K562 (cell line): ENCODE measurements at places on chromosomes 1 and 21.

GRCh38 chr1:98964198-98964597, 40.5 kb downstream of the PLPPR5 start:
- H3K27me3 ChIP-seq, result no peaks in the 10 kb centered on the region
- H3K4me3 ChIP-seq, result no peak overlapping the region
- no peak for DNase-seq
- no peak overlapping the region for H3K27ac ChIP-seq
- no peaks in the 10 kb centered on the region for H3K4me1 ChIP-seq
- H3K36me3 ChIP-seq, result no peaks in the 10 kb centered on the region

GRCh38 chr1:118158924-118159323, 26.1 kb downstream of the SPAG17 start:
- no peak for DNase-seq
- no peaks in the 10 kb centered on the region; the same call in 2 of the 3 replicates for H3K4me1 ChIP-seq
- no peaks in the 10 kb centered on the region for H3K27me3 ChIP-seq
- no peak overlapping the region for H3K4me3 ChIP-seq
- no peak overlapping the region for H3K27ac ChIP-seq

GRCh38 chr1:156806512-156807440, 9.9 kb downstream of the SH2D2A start:
- H3K27ac ChIP-seq, result no peak overlapping the region
- no peak overlapping the region for H3K4me3 ChIP-seq
- H3K27me3 ChIP-seq, result no peaks in the 10 kb centered on the region
- H3K4me1 ChIP-seq, result peaks cover 14% of the 10 kb centered on the region
- no peak for DNase-seq

GRCh38 chr1:226519716-226520598, 28.6 kb upstream of the STUM start:
- no peak for DNase-seq
- no peaks in the 10 kb centered on the region for H3K4me1 ChIP-seq

DNA sequence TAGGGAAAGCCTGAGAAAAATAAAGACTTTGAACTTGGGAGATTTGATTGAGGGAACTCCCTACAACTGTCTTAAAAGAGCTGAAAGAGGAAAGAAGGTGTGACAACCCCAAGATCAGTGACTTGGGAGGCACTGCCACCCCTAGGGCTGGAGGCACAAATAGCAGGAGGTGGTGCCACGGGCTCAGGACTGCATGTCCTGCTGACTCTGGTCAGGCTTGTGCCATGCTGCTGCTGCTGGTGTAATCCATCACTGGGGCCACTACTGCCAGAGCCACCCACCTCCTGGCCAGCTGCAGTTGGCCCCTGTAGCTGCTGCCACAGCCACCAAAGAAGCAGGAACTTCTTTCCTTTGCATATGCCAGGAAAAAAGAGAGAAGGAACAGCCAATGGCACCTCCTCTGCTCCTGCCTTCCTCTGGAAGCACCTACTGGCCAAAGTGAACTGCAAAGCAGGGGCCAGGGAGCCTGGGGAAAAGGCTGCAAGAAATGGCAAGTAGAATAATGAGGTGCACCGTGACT, 730.3 kb downstream of the PTPRU start:
- no peak overlapping the region for H3K4me3 ChIP-seq
- no peaks in the 10 kb centered on the region for H3K4me1 ChIP-seq
- H3K27me3 ChIP-seq, result no peaks in the 10 kb centered on the region; the same call in 1 of the 2 replicates
- no peak overlapping the region for H3K27ac ChIP-seq
- DNase-seq, result no peak
- H3K36me3 ChIP-seq, result no peaks in the 10 kb centered on the region

DNA sequence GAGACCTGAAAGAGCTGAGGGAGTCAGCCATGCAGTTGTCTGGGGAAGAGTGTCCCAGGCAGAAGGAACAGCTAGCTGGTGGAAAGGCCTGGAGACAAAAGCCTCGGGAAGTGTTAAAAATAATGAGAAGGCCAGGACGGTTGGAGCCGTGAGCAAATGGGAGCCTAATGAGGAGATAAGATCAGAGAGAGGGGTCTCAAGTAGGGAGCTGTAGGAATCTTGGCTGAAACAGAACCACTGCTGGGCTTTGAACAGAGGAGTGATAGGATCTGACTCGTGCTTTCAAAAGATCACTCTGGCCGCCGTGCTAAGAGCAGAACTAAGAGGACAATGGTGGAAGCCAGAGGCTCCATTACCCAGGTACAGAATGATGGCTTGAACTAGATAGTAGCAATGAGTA, 1.9 kb upstream of the FOXJ3 start:
- H3K4me3 ChIP-seq, result no peak overlapping the region
- no peaks in the 10 kb centered on the region for H3K36me3 ChIP-seq
- no peaks in the 10 kb centered on the region for H3K27me3 ChIP-seq
- DNase-seq, result no peak
- peaks cover 18% of the 10 kb centered on the region; the same call in 2 of the 3 replicates for H3K4me1 ChIP-seq

- H3K27me3 ChIP-seq, result no peaks in the 10 kb centered on the region; the same call in 2 of the 3 replicates
- H3K27ac ChIP-seq, result no peak overlapping the region
- H3K4me3 ChIP-seq, result no peak overlapping the region
- no peak for DNase-seq
- H3K4me1 ChIP-seq, result no peaks in the 10 kb centered on the region; the same call in 2 of the 3 replicates
These were observed 291.3 kb upstream of the PLXNA2 start for GRCh38 chr1:208535511-208535910.

DNA sequence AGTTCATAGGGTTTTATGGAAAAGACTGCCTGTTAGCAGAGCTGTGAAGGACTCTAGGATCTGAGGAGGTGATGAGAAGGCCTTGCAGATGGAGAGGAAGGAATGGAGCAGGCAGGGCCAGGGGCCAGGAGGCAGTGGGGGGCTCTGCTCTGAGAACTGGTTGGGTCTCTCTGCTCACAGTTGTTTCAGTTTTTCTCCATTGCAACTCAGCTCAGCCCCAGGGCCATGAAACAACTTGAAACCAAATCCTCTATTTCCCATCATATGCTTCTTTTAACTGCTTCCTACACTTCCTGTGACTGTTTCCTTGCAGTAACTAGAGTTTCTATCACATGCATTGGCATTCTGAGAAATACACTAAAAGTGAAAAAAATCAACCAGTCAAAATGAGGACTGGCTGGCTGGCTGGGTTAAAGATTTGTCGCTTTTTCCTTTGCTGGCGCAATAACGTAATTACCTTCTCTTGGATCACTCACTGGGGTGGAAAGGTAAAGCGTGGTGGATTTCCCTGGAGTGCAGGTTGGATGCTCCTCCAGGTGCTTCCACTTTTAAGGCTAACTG, 172.0 kb downstream of the CDC7 start:
- H3K36me3 ChIP-seq, result no peaks in the 10 kb centered on the region
- H3K4me1 ChIP-seq, result no peaks in the 10 kb centered on the region
- H3K4me3 ChIP-seq, result no peak overlapping the region
- H3K27ac ChIP-seq, result no peak overlapping the region
- no peaks in the 10 kb centered on the region for H3K27me3 ChIP-seq

- no peak overlapping the region for H3K27ac ChIP-seq
- no peaks in the 10 kb centered on the region for H3K4me1 ChIP-seq
- DNase-seq, result no peak
- no peak overlapping the region for H3K4me3 ChIP-seq
These were observed 119.7 kb upstream of the ZNF648 start for GRCh38 chr1:182181167-182181572.

DNA sequence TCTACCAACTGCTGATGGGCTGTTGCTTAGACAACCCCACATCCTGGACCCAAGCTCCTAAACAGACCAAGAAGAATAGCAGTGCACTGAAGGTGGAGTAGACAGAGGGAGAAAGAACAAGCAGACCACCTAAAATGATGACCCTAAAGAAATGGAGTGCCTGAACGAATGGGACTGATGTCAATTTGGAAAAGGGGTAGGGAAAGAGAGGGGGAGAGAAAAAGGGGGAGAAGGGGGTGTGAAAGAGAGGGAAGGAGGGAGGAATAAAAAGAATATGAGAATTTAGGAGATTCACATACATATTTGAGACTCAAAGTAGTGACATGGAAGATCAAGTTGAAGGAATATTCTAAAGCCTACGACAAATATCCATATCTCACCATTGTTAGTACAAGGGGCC, 144.4 kb upstream of the DUSP10 start:
- H3K27ac ChIP-seq, result no peak overlapping the region
- H3K4me1 ChIP-seq, result no peaks in the 10 kb centered on the region; the same call in 2 of the 3 replicates
- no peaks in the 10 kb centered on the region for H3K27me3 ChIP-seq
- H3K36me3 ChIP-seq, result no peaks in the 10 kb centered on the region

DNA sequence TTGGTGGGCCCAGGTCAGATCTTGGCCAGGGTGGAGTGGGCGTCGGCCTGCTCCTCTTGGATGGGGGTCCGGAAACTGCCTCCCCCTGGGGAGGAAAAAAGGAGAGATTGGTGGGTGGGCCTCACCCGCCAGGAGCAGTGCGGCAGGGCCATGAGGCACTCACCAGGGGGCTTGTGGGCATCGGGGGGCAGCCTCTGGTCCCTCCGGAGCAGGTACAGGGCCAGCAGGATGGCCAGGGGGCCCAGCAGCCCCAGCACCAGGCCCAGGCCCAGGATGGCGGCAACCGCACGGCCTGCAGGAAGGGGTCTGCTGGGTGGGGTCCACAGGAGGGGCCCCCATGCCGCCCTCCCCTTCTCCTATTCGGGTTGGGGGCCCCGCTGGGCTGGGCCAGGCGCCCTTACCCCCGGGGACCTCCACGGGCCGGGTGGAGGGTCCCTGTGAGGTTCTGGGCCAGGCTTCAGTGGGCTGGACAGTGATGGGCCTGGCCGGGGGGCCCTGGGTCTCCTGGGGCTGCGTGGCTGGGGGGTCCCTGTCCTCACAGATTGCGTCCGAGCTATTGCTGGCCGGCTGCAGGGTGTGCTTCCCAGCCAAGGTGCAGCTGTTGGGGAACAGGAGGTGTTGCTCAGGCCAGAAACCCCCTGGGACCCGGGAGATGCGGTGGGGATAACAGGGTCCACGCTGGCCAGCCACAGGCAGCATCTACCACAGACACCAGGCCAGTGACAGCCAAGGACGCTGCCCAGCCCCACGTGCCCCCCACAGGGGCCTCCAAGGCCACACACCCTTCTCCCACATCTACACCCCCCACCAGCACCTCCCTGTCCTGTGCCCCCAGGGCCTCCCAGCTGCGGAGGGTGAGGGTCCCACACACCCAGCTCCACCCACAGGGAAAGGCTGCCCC, 2.2 kb downstream of the TNFRSF4 start:
- no peaks in the 10 kb centered on the region for H3K27me3 ChIP-seq
- no peak overlapping the region for H3K27ac ChIP-seq
- H3K4me3 ChIP-seq, result no peak overlapping the region
- DNase-seq, result no peak
- H3K4me1 ChIP-seq, result peaks cover 13% of the 10 kb centered on the region; the same call in 2 of the 3 replicates
- peaks cover 13% of the 10 kb centered on the region; the same call in 2 of the 3 replicates for H3K36me3 ChIP-seq

- H3K4me1 ChIP-seq, result no peaks in the 10 kb centered on the region
- peaks cover 5% of the 10 kb centered on the region; the same call in 1 of the 3 replicates for H3K27me3 ChIP-seq
- no peak for DNase-seq
These were observed 18.3 kb downstream of the SUSD4 start for GRCh38 chr1:223345720-223346119.

DNA sequence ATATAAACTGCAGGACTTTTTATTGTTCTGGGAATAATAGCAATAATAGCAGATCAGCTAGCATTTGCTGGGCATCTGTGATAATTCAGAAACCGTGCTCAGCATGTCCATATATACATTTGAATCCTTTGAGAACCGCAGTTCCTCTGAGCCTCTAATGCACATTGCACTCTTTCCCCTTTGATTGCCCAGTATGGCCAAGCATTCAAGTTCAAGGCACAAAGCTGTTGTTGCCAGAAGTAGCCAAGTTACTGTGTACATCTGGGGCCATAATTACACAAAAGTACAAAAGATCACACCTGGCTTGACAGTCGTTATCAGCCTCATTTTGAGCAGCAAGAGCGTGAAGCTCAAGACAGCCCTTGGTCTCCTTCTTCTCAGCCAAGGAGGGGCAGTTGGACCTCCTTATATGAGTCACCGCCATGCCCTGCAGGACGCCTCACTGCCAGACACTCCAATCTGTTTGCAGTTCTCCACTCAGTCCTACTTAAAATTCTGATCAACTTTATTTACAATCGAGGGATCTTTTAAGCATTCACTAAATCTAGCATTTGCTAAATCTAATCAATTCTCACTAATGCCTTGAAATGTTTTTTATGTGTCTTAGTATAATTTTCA, 216.0 kb downstream of the SLC35F3 start:
- no peaks in the 10 kb centered on the region for H3K4me1 ChIP-seq
- peaks cover 7% of the 10 kb centered on the region; the same call in 2 of the 3 replicates for H3K27me3 ChIP-seq
- H3K4me3 ChIP-seq, result no peak overlapping the region
- H3K36me3 ChIP-seq, result no peaks in the 10 kb centered on the region

DNA sequence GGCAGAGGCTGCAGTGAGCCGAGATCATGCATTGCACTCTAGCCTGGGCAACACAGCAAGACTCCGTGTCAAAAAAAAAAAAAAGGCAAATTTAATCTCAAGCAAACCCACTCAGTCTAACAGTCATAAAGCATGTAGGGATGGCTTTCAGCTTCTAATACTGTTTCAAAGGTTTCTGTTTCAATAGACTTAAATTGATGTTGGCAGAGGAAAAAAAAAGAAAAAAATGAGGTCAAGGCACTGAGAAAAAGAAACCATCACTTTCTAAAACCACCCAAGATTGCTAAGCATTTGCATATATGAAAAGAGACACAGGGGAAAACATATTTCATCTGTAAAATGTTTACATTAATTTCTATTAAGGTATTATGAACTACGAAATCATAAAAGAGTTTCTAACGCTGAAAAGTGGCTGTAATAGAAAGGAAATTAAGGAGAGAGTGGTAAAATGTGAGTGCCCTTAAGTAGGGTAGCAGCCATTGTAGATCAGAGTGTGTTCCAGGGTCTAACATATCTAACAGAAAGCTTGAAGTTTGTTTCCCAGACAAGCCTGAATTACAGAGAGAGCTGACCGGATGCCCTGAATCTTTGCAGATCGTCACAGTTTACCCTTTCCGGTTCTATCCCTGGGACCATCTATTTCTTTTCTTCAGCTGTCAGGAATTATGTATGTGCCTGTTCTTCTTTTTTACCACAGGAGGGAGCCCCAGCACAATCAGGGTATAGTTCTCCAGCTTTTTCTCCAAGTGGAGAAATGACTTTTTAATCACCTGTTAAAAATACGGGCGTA, 70.0 kb downstream of the PLD5 start:
- no peaks in the 10 kb centered on the region for H3K36me3 ChIP-seq
- no peaks in the 10 kb centered on the region for H3K4me1 ChIP-seq
- H3K27ac ChIP-seq, result no peak overlapping the region
- no peak overlapping the region for H3K4me3 ChIP-seq

GRCh38 chr1:2314803-2315673, 76.3 kb downstream of the MORN1 start:
- peaks cover 7% of the 10 kb centered on the region; the same call in 1 of the 3 replicates for H3K36me3 ChIP-seq
- peak; percentile 95 for DNase-seq
- H3K27me3 ChIP-seq, result peaks cover 19% of the 10 kb centered on the region; the same call in 2 of the 3 replicates

DNA sequence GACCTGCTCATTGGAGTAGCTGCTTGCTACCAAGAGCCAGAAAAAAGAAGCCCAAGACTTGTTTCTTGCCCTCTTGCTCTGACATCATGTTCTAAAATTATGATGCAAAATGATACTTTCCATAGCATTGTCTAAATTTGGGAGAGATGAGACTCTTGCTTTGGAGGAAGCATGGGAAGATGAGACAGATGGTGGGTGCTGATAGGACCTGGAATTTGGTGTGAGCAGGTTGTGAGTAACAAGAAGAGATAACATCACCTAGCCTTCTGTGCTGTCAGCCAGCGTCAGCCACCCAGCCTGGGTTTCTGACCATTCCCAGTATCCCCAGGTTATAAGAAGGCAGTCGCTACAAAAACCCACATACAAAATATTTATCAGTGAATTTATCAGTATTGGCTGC, 67.1 kb upstream of the GCLM start:
- H3K27me3 ChIP-seq, result no peaks in the 10 kb centered on the region; the same call in 2 of the 3 replicates
- no peak overlapping the region for H3K27ac ChIP-seq
- peaks cover 9% of the 10 kb centered on the region; the same call in 2 of the 3 replicates for H3K4me1 ChIP-seq
- no peaks in the 10 kb centered on the region for H3K36me3 ChIP-seq
